Stimulated activated CD8-positive, alpha-beta memory T cell treated with anti-CD3 and anti-CD28 coated beads, Interleukin-15, amount 100 ng/mL, for 24 hours (primary cell): ENCODE measurements at places on chromosomes 12 and 14.

DNA sequence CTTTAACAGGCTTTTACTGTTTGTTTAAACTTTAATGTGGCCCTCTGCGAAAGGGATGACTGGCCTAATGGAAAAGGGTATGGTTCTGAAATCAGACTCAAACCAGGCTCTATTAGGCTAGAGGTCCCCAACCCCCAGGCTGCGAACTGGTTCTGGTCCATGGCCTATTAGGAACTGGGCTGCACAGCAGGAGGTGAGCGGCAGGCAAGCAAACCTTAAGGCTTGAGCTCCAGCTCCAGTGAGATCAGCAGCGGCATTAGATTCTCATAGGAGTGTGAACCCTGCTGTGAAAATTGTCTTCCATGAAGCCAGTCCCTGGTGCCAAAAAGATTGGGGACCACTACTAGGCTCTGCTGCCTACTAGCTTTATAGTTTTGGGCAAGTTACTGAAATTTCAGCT is 11.1 kb downstream of the GALNT4 start:
- no peak for DNase-seq

DNA sequence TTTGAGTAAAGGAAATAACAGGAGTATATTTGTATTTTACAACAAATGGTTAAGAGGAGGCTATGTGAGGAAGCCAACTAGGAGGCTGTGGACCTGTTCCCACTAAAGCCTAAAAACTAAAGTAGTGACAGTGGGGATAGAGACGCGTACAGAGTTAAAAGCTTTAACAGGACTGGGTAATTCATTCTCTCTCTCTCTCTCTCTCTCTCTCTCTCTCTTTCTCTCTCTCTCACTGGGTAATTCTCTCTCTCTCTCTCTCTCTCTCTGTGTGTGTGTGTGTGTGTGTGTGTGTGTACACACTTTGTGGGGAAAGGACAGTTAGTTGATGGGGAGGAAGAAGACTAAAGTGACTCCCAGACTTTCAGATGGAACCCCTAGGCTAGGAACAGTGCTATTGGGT is 16.3 kb downstream of the ERC1 start:
- no peak for DNase-seq

DNA sequence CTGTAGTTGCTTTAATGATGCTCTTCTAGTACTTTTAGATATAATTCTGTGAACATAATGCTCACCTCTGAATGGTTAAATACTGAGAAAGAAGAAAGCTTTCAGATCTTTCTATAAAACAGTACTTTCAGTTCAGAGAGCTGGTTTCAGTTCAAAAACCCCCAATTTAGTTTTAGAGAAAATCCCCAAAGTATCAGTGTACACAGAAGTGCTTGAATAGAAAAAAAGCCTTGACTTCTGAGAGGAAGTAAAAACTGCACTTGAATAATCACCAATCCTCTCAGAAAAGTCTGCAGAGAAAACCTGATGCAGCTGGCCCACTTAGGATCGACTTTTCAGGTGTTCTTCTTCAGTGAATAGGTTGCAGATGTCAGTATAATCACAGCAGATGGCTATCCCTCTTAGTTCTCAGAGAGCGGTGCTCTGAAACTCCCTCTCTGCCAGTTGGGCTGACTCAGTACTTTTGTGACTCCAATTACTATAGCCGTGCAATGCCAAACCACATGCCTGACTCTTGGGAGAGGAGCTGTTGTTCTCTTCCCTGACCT is 616.3 kb downstream of the LRFN5 start:
- no peak for DNase-seq

DNA sequence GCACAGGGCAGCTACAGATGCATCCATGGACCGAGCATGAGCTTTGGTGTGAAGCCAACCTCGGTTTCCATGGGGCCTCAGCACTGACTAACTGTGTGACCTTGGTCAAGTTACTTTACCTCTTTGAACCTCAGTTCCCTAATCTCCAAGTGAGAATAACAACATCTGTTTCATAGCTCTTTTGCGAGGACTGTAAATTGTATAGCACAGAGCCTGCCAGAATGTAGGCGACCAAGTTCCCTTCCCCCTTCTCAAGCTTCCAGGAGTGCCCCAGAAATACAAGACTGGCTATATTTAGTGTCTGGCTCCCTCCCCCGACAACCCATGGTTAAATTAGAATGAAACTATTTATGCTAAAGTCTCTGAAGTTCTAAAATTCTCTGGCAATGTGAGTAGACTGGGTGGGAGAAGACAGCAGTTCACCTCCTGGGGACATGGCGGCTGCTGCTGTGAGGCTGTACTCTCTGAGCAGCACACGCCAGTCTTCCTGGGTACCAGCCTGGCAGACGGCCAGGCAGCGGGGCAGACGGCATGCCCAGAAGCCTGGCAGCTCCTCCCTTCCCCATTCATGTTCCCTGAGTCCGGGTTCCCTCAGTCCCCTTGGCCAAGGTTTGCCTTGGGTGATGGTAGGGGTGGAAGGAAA is 22.0 kb upstream of the TMED10 start:
- DNase-seq, result no peak
